ENCODE measurements at places on chromosomes 2 and 18.

DNA sequence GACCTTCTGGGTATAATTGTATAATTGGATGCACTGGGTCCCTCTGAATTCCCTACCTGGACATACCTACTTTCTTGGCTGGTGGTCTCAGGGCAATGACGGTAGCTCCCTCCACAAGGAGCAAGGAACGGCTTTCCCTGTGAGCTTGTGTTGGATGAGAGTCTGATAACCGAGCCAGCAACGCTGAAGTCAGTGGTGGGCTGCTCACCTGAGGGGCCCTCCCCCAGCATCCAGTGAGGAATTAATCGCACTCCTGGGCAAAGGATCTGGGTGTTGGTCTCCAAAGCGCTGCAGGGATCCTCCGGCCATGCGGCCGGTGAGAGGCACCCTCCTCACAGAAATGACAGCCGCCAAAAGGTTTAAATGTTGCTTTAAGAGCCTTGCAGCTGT is 47.1 kb downstream of the LONRF2 start:
- DNase-seq, result peak; percentile 21

GRCh38 chr2:44543773-44544725 is 182.3 kb downstream of the CAMKMT start:
- DNase-seq, result no peak

DNA sequence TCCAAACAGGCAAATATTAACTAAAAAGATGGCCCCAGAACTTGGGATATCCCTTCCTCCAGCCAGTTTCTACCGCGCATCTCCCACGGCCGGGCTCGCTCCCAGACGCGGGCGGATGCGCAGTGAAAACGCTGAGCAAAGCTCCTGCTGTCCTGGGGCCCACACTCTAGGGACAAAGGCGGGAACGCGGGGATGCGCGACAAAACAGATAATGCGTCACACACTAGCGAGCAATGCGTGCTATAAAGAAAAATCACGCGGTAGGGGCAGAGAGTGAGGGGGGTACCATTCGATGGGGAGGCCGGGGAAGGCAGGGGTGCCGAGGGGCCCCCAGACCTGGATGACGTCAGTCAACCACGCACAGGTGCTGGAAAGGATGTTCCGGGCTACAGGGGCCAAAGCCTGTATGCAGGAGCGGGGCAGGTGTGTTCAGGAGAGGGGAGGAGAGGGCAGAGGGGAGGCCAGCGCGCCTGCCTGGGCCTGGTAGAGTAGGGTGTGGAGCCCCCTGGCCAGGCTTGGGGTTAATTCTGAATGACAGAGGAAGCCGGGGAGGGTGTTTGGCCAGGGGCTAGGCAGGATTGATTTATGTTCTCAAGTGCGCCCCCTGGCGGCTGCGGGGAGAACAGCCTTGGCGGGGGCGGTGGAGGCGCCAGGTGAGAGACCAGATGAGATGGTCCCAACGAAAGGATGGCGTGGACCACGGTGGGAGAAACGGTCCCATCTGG is 14.9 kb upstream of the ITM2C start:
- peak; percentile 91 for DNase-seq

DNA sequence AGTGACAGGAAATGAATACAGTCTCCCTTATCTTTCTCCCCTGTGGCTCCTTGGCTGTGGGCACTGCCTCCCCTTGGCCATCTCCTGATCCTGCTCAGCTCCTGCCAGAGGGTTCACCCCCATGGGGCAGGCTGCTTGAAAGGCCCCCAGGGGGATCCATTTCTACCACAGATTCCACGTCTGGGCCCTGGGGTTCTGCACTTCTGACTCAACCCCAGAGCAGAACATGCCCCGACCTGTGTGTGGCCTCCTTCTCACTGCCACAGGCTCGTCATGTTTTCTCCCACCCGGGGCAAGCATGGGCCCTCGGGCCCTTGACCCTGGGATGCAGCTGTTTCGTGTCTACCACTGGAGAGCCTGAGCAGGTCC is 122.2 kb downstream of the ACKR3 start:
- no peak for DNase-seq

DNA sequence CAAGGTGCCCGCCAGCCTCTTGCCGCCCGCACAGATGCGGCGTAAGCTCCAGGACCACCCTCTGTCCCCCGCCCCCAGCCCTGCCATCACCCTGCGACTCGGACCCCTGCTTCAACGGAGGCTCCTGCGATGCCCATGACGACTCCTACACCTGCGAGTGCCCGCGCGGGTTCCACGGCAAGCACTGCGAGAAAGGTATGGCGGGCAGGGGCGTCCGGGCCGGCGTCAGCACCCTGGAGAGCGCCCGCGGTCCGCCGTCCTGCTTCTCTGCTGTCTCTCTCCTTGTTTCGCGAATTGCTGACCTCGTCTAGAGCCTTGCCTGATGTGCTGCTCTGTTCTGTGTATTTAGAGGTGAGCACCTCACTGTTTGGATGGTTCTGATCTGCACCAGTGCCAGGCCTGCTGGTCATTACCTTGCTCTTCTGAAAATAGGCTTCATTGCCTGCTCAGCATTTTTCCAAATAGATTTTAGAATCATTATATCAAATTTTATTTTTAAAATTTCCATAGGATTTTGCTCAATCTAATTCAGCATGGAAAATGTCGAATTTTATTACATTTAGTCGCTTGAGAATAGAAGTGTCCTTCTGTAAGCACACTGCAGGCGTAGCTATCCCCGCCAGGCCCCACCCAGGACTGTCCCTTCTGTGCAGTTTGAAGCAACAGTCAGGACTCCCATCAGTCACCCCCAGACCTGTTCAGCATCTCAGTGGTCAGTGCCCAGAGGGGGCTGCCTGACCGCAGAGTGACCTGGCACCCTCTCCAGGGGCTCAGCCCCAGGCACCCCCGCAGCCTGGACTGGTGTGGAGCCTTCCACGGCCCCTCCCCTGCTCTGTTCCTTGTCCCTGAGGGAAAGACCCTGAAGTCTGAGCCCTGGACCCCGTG is 51.6 kb downstream of the SNED1 start:
- no peak for DNase-seq

DNA sequence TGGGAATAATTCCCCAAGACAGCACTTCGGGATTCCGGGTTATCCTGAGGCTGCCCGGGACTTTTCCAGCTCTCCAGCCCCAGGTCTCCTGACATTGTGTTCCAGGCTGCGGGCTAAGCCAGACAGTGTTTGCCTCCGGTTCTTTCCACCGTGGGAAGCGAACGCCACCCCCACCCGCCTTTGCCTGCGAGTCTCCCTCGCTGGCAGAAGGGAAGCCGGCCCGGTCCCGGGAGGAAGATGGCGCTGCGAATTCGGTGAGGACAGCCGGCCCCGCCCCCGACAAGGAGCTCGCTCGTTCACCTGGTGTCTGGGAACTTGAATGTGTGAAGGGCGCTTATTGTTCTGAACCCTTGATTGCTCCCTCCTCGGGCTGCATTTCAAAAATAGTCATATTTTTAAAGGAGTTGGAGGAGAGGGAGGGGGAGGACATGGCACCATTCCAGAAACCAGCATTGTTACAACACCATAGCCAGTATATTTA is 2.9 kb downstream of the LRATD1 start:
- no peak for DNase-seq

DNA sequence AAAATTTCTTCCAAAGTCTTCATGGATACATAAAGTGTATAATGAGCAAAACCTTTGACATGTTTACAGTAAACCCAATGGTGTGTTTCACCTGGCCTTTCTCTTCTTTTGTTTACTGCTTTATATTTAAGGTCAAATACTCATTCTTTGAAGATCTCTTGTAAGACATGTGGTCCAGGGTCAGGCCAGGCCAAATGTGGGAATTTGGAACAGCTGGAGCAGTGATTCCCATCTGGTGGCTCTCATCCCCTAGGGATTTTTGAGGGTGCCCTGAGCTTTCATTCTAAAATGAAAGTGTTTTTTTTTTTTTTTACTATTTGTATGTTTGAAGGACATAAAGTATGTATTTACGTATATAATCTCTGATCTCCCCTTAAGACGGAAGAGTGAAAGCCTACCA is 13.8 kb upstream of the MGAT5 start:
- no peak for DNase-seq

GRCh38 chr2:220894069-220894468 is 678.0 kb downstream of the EPHA4 start:
- DNase-seq, result no peak

- DNase-seq, result no peak
Observed at GRCh38 chr2:231662811-231663457, 45.4 kb upstream of the PTMA start.

- DNase-seq, result no peak
Observed at GRCh38 chr18:58674863-58675472, 3.7 kb downstream of the MALT1 start.

- DNase-seq, result peak; percentile 79
Observed at GRCh38 chr2:134207589-134208209, 46.2 kb upstream of the MGAT5 start.

GRCh38 chr2:172085460-172086159 is at the start of gene DLX1:
Gene DLX1 (plus strand): TSS chr2:172085507. CDS start chr2:172085678, 171 bp downstream.
- DNase-seq, result no peak

DNA sequence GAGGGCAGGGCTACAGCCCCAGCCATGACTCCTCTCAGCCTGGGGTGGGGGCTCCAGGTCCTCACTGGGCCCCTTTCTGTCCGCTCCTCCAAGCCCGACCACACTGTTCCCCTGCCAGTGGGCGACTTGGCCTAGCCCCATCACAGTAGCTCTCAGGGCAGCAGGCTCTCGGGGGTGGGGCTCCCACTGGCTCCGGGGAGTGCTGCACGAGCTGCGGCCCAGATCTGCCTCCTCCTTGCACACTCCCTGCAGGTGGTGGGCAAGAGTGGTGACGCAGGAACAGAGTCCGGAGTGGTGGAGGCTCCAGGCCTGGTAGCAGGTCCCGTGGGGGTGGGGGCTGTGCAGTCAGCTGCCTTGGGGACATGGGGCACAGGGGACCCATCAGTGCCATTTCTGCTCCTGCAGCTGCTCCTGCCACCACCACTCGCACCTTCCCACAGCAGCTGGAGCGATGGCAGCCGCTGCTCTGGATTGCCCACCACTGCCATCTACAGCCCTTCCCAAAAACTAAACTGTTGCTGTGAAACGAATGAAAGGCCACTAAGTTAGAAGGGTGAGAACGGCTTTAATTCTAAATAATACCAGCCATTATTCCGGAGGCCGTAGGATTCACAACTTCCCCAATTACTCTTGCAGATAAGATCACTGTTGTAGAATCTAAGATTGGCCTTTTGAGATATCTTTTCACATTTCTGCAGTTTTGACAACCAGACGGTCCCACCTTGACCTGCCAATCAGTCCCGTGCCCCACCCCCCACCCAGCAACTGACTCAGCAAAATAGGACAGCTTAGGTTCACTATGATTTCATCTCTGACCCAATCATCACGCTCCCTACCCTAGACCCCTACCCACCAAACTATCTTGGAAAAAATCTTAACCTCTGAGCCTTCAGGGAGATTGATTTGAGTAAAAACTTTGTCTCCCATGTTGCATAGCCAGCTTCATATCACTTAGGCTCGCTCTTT is 530.2 kb downstream of the DCC start:
- DNase-seq, result no peak

DNA sequence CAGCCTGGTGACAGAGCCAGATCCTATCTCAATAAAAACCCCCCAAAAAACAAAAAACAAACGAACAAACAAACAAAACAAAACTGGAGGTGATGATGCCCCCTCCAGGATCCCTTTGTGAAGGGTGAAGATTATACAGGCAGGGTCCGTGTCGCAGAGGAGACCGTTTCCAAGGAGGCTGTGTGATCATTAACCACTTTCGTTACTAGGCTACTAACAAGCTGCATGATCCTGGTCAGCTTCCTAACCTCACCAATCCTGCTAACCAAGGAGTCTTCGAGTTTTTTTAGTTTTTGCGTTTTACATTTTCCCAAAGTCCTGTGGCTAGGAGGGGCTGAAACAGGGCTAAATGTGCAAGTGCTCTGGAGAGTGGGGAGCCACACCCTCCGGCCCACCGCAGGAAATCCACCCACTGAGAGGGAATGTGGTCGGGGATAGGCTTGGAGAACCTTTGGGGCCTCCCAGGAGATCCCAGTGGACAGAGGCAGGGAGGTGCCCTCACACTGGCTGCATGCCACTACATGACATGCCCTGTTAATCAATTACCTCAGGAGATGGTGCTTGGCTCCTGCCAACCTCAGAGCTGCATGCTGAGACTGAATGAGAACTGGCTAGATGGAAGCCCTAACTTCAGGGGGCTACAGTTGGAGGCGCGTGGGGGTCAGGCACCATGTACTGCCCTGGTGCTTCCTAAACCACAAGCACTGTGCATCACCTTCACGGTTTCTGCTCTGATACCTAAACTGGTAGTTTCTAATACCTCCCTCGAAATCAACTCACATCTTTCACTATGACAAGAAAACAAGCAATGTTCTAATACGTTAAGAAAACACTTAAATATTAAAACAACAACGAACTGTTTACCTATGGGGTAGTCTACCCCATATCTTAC is 67.5 kb upstream of the RGPD5 start:
- DNase-seq, result peak; percentile 13

- DNase-seq, result no peak
Observed at GRCh38 chr2:65366595-65367125, 65.7 kb downstream of the SPRED2 start.

- no peak for DNase-seq
Observed at GRCh38 chr2:159129269-159129668, 157.2 kb downstream of the WDSUB1 start.

- no peak for DNase-seq
Observed at GRCh38 chr2:47721296-47721695, 61.6 kb upstream of the MSH6 start.

DNA sequence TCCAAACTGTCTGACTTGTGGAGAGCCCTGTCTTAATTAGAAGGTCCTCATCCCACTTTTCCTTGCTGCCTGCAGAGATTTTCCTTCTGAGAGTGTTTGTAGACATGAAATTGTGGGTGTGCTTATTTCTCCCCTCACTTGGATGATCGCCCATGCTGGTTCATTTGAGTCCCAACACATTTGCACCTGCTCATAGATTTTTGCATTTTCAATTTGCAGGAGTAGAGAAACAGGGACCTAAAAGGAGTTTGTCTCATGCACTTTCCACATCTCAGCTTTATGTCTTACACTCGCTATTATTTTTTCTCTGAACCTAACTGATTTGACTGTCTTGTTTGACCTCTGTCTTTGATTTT is 33.2 kb upstream of the FHL2 start:
- DNase-seq, result no peak

GRCh38 chr2:35463805-35464596 is 891.6 kb upstream of the CRIM1 start:
- no peak for DNase-seq

- no peak for DNase-seq
Observed at GRCh38 chr2:54666131-54666633, 57.3 kb upstream of the EML6 start.

DNA sequence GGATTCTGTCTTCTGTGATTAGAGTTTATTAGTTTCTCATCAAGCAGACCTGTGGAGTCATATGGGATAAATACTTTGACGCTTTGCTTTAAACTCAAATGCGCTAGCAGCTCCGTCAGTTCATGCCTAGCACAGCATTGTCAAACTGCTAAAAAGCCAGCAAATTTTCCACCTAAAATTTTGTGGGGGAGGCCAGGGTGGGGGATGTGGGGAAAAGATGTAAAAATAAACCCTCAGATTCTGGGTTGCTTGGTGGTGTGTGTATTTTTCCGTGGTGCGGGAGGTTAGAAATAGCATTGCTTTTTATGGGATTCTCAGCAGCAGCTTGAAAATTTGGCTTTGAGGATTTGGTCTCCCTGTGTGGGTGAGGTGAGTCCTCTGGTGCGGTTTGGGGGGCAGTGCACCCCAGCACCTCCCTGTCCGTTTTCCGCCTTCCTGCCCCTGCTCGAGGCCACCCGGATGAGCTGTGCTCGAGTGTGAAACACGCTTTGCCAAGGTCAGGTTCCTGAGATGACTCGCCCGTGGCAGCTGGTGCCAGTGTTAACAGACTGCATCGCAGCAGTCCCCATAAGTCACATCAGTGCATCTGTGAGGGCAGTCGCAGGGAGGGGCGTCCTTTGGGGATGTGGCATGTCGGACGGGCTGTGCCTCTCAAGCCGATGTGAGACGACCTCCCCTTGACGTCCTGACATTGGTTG is 65.9 kb downstream of the LDLRAD4 start:
- no peak for DNase-seq

GRCh38 chr2:102063487-102063911 is 71.7 kb downstream of the IL1R2 start:
- DNase-seq, result no peak
